NCI-H1436 treated with DMSO at 0.1 percent for 48 hours (cell line): ENCODE measurements at places on chromosomes 11 and 22.

- DNase-seq: peak; percentile 81
Observed at GRCh38 chr22:46913351-46913750, 150.9 kb downstream of the TBC1D22A start.

GRCh38 chr11:121563900-121564822 is 111.4 kb upstream of the SORL1-AS1 start:
- DNase-seq: peak; percentile 31

DNA sequence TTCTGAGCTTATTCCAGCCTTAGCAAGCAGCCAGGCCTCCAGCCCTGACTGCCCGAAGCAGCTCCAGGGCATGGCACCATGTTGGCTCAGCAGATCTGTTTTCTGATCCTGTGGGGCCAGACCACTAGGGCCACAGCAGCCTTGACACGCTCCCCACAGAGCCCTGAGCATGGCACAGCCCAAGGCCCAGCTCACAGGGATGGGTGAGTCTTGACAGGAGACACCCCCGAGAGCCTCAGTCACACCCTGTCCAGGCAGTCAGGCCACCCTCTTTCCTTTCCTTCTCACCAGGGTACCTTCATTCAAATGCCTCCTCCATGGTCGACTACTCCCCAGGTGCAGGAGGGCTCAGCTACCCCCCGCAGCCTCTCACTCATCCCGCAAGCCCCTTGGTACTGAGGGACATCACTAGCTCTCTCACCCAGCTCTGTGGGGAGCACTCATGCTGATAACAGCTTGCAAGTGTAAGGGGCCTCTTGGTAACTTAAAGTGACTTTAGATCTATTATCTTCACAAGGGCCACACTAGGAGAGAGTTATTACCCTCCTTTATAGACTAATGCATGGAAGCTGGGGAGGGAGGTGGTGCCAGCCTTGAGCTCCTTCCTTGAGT is 3.9 kb upstream of the CDC42BPG start:
- no peak for DNase-seq

GRCh38 chr11:89436071-89436470 is 55.1 kb downstream of the NOX4 start:
- DNase-seq: no peak

DNA sequence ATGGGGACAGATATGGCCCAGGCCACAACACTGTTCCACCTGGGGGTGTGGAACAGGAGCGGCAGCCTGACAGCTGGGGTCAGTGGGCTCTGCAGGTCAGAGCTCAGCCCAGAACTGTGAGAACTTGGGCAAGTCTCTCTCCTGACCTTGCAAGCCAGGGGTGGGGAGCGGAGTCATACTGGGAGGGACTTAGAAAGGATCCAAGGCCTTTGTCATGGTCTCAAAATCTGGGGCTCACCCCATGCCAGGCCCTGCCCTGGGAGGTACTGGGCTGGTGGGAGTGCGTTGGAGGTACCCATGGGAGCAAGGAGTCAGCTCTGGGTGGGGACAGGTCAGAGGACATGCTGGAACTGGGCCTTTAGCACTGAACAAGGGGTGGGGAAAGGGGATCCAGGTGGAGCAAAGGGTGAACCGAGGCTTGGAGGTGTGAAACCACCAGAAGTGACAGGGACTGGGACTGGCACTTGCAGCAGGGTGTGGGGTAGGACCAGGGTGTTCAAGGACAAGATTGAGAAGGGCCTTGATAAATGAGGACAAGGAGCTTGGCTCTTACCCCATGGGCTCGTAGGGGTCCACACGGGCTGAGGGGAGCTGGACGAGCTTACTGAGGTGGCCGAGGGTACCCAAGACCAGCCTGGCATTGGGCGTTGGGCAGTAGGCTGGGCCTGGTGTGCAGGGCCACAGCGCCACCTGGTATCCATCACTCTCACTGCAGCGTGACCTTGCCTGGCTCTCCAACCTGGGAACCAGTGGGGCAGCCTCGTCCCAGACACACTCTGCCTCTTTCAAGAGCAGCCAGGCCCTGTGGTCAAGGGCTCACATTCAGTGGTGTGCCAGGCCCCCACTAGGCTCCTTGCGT is 7.4 kb upstream of the PMM1 start:
- DNase-seq: no peak
